ENCODE measurements at places on chromosomes 5 and 9. TPM values are rescaled to one million over a fixed set of nuclear protein-coding genes. Genes with fewer than 3 reads are reported as not detected.

- no peak for DNase-seq
These were observed 164.9 kb downstream of the AP3B1 start for GRCh38 chr5:78129597-78129996.

GDNF gene
- 0.31 TPM for total RNA-seq

- no peak for DNase-seq
These were observed 3.1 kb downstream of the CRB2 start for GRCh38 chr9:123359106-123359505.

RNF183 gene
- not detected for total RNA-seq

DNA sequence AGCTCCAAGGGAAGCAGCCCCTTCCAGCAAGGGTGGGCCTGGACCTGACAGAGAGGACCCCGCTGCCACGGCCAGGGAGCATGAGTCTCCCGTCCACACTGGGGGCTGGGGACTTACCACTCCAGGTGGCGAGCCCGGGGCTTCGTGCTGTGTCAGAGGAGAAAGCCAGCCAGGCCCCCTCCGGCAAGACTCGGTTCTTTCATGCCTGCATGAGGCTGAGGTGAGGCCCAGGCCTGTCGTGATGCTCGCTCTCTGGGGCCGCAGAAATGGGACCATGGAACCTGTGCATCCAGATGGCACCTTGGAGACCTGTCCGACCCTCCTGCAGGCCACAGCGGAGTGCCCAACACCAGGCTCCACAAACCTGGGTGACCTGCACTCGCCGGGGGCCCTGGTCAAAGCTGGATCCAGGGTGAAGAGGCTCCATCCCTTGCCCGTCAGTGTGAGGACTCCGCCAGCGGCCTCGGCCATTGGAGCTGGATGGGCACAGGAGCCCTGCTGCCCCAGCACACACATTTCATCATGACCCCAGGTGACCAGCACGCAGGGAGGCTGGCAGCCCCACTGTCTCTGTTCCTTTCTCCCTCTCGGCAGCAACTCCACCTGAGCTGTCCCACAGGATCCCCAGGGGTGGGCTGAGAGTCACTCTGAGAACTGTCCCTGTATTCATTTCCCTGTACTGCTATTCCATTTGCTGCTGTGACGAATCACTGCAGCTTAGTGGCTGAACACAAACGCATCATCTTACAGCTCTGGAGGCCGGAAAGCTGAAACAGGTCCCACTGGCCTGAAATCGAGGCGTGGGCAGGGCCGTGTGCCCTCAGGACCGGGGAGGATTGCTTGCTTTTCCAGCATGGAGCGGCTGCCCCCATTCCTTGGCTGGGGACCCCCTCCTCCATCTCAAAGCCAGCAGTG lies 24.4 kb downstream of the SLC6A18 start:
- no peak for DNase-seq

DNA sequence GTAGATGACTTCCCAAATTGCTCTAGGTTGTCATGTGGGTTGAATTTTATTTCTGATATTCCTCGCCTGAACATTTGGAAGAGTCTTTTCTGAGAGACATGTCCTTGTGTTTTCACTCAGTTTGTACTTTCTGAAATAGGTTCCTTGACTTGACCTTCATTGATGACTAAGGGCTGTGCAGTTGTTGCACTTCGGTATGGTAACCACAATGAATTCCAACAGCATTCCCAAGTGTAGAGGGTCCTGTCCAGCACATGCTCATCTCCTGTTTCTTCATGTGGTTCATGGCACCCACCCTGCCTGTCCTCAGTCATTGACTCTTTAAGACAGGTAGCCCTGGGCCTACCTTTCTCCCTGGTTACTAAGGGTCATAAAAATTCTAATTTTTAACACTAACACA lies 527.8 kb downstream of the MTRR start:
- DNase-seq = no peak

BTNL3 gene
- total RNA-seq = not detected

SLC31A2 gene
- 10.2 TPM for total RNA-seq

GRCh38 chr5:180140571-180140970 lies 68.4 kb downstream of the RASGEF1C start:
- no peak for DNase-seq

DNA sequence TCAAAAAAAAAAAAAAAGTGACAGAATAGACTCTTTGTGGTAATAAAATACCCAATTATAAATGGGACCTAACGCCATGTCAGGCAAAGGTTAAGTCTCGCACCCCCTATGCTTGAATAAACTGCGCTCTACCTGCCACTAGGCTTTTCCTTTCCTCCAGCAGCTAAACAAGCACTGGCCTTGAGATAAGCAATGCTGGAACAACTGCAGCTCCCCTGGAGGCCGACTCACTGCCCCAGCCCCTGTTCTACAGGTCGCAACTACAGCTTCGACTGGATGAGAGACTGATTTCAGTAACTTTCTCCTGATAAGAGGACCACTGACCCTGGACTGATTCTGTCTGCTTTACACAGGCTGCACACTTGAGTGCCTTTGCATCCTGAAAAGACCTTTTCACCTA lies 210.2 kb downstream of the HSPA4 start:
- no peak for DNase-seq

SPATA31D3 gene
- not detected for total RNA-seq

GRCh38 chr9:107698779-107699178 lies 209.2 kb upstream of the KLF4 start:
- no peak for DNase-seq

GPR150 gene
- total RNA-seq = not detected

HTR1A gene
- not detected for total RNA-seq

GRCh38 chr5:51397996-51398395 lies 14.7 kb downstream of the ISL1 start:
- no peak for DNase-seq

DNA sequence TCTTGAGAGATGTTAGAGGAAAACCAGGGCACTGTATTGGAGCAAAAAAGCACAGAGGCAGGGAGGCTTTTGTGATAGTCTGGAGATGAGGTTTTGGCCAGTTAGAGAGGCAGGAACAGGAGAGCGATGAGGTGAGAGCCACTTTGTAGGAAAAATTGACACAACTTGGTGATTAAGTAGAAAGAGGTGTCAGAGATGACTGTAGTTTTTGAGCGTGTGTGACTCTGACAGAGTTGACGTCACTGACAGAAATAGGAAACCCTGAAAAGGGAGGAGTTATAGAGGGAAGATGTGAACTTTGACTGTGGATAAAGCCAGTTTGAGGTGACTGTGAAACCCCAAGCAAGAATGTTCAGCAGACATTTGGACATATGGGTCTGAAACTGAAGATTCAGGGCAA lies 15.7 kb downstream of the NFX1 start:
- DNase-seq = no peak

DNA sequence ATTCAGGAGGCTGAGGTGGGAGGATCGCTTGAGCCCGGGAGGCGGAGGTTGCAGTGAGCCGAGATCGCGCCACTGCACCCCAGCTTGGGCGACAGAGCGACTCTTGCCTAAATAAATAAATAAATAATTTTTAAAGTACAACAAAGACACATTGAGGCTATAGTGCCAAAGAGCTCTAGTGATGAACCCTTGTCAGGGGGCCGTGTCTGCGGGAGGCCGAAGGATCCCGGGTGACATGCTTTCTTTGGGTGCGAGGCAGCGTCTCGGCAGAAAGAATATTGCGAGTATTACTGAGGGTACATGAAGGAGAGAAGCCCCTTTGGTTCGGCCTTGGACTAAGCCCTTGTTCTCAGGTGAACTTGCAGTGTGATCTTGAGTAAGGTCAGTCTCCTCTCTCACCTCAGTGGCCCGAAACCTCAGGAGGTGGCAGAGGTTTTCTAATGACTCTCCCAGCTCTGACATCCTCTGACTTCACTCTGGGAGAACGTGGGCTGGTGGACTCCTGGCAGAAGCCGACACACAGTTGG lies 397 bp upstream of the RECK start:
- DNase-seq = no peak

GRCh38 chr5:5271786-5272321 lies 131.7 kb downstream of the ADAMTS16 start:
- DNase-seq = peak; percentile 72

DNA sequence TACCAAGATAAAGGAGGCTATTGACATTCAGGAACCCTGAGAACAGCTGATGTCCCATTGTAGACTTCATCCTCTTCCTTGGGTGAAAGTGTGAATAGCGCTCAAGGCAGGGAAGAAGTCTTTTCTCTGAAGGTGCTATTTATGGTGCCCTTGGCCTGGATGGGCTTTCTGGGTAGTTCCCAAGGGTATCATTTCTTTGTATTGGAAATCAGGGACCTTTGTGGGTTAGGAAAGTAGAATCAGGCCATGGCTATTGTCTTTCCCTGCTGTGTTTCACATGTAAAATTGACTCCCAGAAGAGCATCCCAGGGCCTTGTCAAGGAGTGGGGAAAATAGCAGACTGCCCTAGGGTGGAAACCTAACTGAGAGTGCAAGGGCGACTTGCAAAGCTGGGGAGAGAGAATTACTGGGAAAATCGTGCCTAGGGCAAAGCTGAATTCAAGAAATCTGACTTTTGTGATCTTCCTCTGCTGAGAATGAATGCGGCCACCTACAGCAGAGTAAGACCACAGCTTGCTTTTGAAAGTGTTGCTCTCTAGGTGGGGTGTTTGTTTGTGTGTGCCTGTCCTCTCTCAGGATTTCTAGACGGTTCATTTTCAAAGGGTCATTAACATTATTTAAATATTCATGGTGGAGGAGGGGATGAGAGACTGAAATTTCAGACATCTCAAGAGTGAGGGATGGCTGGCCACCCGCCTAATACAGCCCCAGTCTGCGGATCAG lies 160.6 kb downstream of the C9orf152 start:
- no peak for DNase-seq

GRCh38 chr9:32841314-32841713 lies 58.0 kb downstream of the TMEM215 start:
- DNase-seq = no peak

DNA sequence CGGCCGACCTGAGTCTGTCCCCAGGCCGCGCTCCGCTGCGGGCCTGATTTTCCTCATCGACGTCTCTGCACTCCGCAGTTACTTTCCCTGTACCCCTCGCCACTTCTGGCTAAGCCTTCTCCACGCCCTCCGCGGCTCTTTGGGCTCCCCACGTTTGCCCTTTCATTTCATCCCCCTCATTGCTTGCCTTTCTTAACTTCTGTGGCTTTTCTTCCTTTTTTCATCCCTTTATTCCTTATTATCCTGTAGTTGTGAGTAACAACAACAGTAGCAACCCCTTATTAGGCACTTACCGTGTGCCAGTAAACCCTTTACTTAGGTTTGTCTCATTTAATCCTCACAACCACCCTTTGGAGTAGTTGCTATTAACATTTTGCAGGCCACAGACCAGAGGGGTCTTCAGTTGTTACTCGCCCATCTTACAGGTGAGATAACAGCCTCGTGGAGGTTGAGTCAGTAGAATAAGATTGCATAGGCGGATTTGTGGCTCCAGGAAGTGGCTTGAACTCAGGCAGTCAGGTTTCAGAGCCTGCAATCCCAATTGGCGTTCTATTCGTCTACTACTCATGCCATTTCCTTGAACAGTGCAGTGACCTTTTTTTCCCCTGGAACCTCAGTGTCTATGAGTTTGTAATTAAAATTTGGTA lies 724 bp downstream of the TCERG1 start:
- DNase-seq = peak; percentile 75

GRCh38 chr5:42492974-42493373 lies 69.7 kb downstream of the GHR start:
- no peak for DNase-seq

DNA sequence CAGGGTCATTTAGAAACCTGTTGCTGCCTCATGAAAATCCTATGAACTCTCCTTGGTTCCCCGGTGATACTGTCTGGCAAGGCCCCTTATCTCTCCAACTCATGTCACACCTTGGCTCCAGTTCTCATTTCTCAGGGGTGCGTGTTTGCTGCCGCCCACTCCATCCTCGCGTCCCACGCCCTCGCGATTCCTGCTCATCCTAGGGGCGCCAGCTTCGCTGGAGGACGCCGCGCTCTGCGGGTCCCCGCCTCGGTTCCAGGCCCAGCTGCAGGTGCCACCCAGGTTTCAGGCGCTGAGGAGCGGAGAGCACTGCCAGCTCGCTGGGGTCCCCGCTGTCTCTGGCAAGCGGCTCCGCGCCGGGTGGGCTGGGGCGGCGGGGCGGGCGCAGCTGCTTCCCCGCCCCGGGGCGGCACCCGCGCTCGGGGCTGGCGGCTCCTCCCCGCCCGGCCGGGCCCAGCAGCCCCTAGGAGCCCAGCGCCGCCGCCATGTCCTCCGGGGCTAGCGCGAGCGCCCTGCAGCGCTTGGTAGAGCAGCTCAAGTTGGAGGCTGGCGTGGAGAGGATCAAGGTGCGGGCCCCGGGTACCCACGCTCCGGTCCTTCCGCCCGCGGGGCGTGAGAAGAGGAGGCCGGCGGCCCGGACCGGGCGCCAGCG lies at the start of gene GNG10:
TSS of gene GNG10 (plus strand) at position 456 of the 652 bp plus-strand sequence. CDS start at position 486, 30 bp downstream.
- peak; percentile 30 for DNase-seq

- DNase-seq = no peak
These were observed 460.2 kb downstream of the ICE1 start for GRCh38 chr5:5882706-5883105.

DNA sequence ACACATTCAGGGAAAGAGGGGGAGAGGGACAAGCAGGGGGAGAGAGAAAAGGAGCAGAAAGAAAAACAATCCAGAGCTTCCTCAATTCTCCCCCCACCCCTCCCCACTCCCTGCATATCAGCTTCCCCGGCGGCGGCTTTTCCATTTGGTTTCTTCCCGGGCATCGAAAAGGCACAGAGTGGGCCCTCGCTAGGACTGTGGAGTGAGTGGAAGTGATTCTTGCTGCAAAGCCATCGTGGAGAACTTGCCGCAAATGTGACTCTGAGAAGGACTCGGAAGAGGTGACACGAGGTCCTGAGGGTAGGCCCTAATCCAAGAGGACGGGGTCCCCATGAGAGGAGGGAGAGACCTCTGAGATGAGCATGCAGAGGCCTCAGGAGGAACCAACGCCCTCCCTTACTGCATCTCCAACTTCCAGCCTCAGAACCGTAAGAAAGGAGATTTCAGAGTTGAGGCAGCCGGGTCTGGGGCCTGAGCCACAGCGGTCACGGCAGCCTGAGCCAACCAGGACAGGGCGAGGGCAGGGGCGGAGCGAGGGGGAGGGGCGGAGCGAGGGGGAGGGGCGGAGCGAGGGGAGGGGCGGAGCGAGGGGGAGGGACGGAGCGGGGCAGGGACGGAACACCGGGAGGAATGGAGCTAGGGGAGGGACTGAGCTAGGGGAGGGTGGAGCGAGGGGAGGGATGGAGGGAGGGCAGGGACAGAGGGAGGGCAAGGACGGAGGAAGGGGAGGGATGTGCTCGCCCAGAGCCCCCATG lies 21.2 kb upstream of the SARDH start:
- no peak for DNase-seq

DNA sequence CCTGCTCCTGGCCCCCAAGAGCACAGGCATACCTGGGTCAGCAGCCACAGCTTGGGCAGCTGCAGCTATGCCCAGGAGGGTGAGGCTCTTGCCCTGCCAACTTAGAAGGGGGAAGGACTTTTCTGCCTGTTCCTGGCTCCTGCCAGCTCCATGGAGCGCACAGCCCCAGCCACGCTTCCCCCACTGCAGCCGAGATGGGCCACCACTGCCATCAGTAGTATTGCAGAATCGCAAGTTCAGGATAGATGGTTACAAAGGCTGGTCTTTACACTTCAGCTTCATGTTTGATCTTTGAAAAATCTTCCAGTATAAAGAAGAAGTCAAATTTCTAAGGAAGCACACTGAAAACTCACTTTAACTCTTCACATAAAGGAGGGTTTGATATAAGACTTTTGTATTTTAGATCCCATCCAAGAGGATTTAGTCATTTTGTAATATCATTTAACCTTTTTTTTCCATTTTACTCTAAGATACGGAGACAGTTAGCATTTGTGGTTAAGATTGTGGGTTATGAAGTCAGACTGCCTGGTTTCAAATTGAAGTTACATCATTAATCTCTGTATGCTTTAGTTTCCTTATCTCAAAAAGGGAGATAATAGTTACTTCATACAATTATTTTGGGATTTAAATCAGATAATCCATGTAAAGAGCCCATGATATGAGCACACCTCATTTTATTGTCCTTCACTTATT lies 81.8 kb downstream of the NLN start:
- peak; percentile 43 for DNase-seq

GRCh38 chr5:149658299-149658698 lies 71.8 kb upstream of the PPARGC1B start:
- DNase-seq = no peak
